ENCODE measurements at places on chromosomes 13 and 19.

- no peak for DNase-seq
Observed at GRCh38 chr13:59677966-59678814, 485.5 kb downstream of the DIAPH3 start.

DNA sequence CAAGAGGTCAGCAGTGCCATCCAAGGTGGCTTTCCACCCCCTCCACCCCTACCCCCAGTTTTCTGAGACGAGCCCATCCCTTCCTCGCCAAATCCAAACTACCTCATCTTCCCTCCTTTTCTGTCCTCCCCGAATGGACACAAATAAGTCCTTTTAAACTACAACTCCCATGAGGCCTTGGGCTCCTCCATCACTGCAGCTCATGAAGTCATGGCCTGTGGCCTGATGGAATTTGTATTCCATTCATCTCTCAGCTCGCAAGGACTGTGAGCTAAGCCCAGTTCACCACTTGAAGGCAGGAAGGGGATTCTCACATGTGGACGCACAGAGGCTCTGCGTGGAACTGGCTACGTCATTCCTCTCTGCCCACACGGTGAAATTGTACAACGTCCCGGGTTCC lies 12.5 kb downstream of the PTPRH start:
- DNase-seq = no peak

DNA sequence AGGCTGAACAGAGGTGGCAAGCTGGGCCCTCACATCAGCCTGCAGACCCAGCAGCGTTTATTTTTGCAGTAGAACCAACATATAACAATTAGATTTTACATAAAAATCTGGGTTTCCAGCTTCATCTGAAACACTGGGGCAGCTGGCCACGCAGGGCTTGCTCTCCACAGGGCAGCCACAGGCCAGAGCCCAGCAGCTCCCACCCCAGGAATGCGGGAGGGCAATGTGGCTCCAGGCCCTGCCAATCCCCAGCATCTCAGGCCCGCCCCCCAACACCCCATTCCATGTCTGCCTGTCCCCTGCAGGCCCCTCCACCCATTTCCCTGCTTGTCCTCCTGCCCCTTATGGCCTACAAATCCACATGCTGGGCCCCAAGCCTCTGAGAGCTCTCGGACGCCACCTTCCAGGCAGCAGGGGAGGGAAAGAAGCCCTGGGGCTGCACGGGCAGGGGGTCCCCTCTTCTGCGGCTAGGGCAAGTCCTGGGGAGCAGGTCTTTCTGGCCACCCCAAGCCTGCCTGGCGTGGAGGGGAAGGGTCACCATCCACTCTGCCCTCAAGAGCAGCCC lies 15.0 kb upstream of the VSTM2B start:
- DNase-seq = no peak

DNA sequence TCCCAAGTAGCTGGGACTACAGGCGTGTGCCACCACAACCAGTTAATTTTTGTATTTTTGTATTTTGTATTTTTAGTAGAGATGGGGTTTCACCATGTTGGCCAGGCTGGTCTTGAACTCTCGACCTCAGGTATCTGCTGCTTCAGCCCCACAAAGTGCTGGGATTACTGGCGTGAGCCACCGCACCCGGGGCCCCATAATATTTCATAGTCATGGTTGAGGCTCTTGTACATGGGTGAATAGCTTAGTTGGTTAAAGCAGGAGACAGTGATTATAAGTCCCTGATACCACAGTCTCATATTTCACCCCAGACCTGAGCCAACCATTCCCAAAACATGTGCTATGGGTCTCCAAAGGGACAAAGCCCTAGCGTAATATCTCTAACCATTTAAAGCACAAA lies 26.1 kb downstream of the MBNL2 start:
- no peak for DNase-seq

- no peak for DNase-seq
Observed at GRCh38 chr13:39257642-39258041, 219.4 kb downstream of the NHLRC3 start.

- DNase-seq = no peak
Observed at GRCh38 chr13:74870865-74871264, 611.1 kb downstream of the TBC1D4 start.

DNA sequence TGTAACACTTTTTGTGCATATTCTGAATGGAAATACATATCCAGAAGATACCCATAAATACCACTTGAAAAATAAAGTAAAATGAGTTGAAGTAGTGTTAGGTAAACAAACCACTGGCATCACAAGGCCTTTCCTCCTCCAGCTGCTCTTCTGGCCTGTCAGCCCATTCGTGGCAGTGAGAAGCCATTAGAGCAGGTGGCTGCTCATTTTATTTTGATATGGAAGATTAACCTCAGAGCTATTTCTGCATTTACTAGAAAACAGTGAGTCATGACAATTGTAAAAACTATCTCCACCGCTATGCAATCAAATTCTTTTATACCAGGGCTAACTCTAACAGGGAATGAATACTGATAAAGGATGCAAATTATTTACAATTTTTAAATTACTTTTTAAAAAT lies 2898.1 kb downstream of the PCDH9 start:
- no peak for DNase-seq

- no peak for DNase-seq
Observed at GRCh38 chr13:93700115-93700514, 473.5 kb downstream of the GPC6 start.

DNA sequence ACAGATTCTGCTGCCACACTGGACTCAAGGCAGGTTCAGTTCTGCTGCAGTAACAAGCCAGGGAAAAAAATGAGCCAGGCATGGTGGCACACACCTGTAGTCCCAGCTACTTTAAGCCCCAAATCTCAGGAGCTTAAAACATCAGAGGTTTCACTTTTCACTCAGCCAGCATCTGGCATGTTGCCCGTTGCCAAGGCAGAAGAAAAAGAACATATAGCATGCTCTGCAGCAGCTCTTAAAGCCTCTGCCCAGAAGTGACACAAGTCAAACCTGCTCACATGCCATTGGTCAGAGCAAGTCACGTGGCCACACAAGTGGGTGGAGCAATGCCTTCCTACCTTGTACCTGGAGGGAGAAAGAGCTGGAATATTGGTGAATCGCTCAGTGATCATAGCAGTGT lies 14.7 kb upstream of the ADGRE5 start:
- no peak for DNase-seq

DNA sequence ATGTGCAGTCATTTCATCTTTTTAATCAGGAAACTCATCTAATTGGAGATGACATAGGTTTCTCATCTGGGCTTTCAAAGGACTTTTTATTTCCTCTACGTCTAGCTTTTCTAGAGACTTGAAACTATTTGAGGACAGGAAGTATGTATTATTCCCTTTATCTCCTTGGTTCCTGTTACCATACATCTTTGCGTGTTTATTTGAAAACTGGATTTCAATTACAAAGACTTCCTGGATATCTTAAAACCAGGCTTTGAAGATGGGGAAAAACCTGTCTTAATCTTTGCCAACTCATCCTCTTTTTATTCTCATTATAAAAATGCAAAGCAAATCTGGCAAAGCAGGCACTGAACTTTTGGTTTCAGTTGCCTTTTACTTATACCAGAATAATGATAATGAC lies 130.5 kb downstream of the LMO7 start:
- DNase-seq = no peak

GRCh38 chr13:67200183-67200582 lies 30.0 kb downstream of the PCDH9 start:
- no peak for DNase-seq

DNA sequence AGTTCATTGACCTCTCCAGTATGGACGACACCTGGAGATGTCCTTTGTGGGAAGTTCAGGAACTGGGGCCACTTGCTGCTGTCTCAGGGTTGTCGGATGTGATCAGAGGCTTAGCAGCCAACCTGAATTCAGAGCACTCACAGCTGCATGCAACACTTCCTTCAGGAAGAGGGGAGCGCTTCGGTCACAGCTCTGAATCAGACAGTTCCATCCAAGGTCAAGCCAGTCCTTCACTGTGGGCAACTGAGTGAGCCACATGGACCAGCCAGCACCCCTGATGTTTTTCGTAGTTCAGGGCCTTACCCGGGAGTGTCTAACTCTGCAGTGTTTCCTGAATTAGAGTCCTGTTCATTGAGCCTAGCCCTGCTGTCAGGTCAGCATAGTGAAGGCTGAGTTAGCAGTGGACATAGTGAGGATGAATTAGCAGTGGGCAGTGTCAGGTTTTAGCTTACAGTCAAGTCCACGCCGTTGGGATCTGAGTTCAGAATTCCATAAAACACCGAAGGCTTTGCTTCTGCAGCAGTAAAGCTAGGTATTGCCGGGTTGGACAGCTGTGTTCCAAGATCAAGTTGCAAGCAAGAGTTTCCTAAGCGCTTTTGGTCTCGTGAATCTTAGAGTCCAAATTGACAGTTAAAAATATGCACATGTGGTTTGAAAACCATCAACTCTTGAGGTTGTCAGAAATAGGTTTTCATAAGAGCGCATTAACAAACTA lies 5.1 kb downstream of the ZNF555 start:
- no peak for DNase-seq

DNA sequence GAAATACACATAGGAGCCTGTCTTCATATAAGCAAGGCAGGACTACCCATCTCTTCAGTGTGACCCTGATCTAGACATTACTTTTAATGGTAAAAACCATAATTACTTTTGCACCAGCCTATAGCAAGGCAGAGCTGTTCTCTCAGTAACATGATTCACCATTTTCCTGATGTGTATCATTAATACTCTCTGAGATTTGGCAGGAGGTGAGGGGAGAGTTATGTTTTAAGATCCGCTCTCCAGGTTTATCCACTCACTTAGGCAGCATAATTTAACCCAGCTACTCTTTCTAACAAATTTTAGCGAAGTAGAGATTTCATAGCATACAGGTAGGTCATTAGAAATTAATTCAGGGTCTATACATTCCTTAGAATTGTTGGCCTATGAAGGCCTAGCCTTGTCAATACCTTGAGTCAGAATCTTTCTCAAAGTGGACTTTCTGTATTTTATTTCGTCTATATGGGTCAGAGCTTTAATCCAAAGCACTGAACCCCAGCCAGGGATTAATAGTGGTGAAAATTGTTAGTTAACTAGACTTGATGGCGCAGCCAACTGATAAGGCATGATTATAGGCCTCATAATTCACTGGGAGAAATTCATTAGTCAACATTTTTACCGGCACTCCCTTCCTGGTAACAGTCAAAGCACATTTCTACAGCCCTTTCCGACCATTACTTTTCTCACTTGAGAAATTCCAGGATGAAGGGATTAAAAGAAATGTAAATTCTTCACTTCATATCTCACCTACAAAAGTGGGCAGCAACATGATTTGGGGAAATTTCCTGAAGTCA lies 955.1 kb downstream of the DIAPH3 start:
- DNase-seq = no peak

GRCh38 chr19:29264897-29265296 lies 51.9 kb upstream of the UQCRFS1 start:
- DNase-seq = no peak

DNA sequence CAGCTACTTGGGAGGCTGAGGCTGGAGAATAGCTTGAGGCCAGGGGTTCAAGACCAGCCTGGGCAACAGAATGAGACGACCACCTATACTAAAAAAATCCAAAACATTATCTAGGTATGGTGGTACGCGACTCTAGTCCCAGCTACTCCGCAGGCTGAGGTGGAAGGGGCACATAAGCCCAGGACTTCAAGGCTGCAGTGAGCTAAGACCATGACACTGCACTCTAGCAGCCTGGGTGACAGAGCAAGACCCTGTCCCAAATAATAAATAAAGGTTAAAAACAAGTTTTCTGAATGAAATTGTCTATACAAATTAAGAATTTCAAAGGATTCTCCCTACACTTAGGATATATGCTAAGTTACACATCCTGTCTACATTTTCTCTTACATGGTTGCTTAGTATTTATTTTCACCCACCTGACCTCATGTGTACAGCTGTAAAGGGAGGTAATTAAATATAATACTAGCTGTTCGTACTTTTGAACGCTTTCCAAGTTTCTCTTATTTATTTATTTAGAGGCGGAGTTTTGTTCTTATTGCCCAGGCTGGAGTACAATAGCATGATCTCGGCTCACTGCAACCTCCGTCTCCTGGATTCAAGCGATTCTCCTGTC lies 1.6 kb downstream of the SLC25A30 start:
- DNase-seq = no peak

- DNase-seq = peak; percentile 70
Observed at GRCh38 chr13:66994097-66994496, 236.0 kb downstream of the PCDH9 start.

DNA sequence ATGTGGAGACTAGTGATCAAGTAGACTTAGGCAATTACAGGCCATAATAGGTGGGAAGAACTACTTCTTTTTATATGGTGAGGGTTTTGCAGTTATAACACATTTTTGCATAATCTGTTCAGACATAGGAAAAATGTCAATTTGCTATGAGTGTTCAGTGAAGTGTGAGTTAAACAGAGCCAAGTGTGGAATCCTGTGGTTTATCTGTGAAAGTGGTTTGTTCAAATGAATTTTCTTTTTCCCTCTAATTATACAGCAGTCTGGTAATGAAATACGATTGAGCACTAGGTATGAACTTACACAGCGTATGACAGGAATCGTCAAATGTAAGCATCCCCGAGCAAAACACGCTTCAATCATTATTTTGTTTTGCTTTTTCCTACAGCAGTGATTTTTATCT lies 178.3 kb downstream of the STK24 start:
- DNase-seq = no peak

DNA sequence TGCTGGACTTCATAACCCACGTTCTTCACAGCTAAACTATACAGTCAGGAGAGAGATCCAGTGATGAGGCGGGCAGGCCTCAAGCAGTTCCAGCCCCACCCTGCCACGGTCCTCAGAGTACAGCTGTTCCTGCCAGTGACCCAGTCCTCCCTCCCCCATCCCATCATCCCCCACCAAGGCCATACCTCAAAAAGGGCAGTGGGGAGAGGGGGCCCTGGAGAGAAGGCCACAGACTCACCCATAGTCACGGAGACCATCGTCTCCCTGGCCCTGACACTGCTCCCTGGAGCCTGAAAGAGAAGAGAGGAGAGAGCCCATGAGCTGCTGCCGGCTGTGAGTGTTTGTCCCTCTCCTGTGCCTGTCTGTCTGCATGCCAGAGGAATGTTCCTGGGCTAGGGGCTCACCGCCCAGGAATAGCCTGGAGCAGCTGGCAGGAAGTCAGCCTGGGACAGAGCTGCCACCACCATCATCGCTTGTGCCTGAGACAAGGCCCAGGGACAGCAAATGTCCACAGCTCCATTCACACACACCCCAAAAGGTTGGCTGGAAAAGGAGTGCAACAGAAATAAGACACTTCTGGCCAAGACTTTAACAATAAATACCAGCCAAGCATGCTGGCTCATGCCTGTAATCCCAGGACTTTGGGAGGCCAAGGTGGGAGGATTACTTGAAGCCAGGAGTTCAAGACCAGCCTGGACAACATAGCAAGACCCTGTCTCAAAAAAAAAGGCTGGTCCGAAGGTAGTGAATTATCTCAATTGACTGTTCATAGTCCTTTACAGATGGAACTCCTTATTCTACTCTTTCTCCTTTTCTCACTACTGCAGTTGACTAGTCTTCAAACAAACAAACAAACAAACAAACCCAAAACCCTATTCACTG lies 6.4 kb downstream of the C19orf47 start:
- DNase-seq = no peak

DNA sequence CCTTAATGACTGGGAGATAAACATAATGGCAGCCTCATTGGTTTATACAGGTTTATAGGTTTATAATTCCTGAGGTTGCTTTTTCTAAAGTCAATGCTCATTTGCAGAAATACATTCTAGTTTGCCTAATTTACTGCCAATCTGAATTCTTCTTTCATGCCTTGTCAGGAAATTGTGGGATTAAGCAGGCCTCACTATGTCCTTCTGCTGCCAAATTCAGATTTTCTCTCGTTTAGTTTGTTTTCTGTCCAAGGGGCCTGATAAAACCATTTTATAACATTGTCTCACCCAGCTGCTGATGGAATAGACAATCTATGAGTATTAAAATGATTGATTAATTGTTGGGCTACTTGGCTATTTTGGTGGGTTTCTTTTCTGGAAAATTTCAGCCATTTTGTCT lies 42.4 kb upstream of the OBI1 start:
- DNase-seq = no peak

Measured in urothelium cell line (cell line).